Activated CD8-positive, alpha-beta memory T cell treated with anti-CD3 and anti-CD28 coated beads for 1 hour (primary cell): ENCODE measurements at places on chromosomes 6 and 20.

DNA sequence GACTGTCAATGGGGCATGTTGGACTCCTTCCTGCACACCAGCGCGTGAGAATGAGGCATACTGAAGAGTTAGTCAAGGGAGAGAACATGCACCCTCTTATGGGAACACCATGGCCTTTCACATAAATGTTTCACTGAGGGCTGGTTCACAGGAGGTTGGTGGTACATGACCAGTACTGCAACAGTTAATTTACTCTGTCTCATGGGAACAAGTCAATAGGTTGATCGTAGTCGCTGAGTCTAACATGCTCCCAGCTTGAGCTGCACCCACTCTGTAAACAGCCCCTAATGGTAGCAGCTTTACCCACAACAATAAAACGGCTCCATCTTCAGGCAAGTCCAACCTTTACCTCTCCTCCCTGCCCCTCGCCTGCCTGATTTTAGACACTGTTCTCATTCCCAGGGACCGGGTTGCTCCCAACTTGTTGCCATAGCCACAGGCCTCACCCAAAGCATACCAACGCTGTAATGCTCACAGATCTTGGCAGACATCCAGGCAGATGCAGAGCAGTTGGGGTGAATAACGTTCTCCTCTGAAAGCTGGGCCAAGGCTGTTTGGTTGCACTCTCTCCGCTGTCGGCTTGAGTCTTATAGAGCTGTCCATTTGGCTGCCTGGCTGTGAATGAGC lies 111.3 kb downstream of the LY86 start:
- no peak for DNase-seq

GRCh38 chr6:103769431-103769830 lies 1090.3 kb downstream of the HACE1 start:
- no peak for DNase-seq

- DNase-seq = no peak
These were observed 280.5 kb downstream of the RNF144B start for GRCh38 chr6:18667612-18668011.

GRCh38 chr6:76770281-76770680 lies 693.0 kb downstream of the HTR1B start:
- no peak for DNase-seq

GRCh38 chr6:43992783-43993644 lies 134.2 kb downstream of the MRPL14 start:
- no peak for DNase-seq

GRCh38 chr6:75206576-75207342 lies 906 bp upstream of the COL12A1 start:
- DNase-seq = no peak

DNA sequence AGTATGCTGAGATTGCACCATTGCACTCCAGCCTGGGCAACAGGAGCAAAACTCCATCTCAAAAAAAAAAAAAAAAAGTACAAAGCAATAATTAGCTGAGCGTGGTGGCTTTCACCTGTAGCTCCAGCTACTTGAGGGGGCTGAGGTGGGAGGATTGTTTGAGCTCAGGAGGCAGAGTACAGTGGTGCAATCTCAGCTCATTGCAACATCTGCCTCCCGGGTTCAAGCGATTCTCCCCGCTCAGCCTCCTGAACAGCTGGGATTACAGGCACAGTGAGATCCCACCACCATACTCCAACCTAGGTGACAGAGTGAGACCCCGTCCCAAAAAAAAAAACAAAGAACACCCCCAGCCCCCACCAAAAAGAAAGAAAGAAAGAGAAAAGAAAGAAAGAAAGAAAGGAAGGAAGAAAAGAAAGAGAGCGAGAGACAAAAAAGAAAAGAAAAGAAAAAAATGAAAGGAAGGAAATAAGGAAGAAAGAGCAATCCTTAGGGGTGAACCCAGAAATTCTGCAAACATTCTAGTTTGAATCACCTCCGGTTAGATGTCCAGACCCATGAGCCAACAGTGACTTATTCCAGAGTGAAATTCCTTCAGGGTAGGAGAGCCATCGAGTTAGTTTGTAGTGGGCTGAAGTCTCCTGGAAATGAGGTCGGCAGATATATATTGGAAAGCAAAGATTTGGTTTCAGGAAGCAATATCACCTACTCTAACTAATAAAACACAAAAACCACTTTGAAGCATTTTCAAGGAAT lies 3.2 kb upstream of the RIPOR3 start:
- DNase-seq = no peak

DNA sequence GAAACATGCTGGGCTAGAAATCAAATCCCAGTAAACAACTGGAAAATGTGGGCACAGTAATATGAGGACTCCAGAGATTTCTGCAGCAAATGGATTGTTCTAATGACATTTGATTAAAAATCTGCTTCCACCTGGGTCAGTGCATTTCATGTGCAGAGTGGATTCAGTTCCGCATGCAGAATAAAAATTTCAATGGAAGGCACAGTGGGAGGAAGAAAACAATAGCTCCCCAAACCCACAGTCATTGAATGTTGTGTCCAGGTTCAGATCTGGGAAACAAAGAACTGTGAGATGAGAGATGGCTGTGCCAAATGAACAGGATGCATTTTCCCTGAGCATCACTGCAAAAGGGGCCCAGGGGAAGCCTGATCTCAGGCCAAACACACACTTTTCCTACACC lies 403.1 kb downstream of the BTBD9 start:
- DNase-seq = no peak

DNA sequence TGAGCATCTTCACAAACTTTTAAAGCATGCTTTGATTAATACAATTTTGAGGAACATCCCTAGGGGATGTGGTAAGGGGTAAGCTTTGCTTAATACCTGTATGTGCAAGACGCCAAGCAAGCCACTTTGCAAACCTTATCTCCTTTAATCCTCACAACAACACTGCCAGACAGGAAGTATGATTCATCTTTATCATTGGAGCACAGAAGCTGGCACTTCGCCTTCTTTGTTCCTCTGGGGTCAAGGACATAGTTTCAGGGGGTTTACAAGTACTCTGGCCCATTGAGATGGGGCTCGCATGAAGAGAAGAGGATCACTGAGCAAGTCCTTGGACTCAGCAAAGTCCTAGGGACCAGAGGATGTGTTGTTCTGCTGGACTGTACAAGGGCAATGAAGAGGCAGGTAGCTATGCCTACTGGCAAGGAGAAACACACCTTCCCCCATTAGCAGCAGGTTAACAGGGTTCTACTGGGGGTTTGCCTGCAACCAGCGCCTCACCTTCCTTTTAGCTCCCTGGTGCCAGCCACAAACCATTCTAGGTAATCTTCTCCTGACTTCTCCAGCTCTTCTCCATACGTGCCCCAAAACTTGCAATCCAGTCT lies 8.8 kb downstream of the TMEM244 start:
- no peak for DNase-seq

- no peak for DNase-seq
These were observed 10.4 kb downstream of the OR2B2 start for GRCh38 chr6:27901801-27902200.
